ENCODE measurements at places on chromosomes 12 and 14. TPM values are rescaled to one million over a fixed set of nuclear protein-coding genes. Genes with fewer than 3 reads are reported as not detected.

DNA sequence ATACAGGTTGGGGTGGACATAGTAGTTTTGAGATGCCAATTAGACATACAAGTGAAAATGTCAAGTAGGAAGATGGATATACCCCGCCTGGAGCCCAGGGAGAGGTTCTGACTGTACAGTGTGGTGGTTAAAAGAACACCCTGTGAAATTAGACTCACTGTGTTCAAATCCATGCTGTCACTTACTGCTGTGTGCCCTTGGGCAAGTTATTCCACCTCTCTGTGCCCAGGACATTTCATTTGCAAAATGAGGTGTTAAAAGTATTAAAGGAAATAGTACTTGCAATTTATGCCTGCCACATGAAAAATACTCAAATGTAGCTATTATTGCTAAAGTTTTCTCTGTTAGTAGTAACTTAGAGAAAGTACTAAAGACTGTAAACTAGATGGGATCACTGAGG lies 18.5 kb downstream of the GALNT4 start:
- no peaks in the 10 kb centered on the region for H3K27me3 ChIP-seq
- DNase-seq: no peak
- no peak overlapping the region for H3K27ac ChIP-seq
- peaks cover 13% of the 10 kb centered on the region for H3K4me1 ChIP-seq
- H3K36me3 ChIP-seq: peaks cover 17% of the 10 kb centered on the region
- H3K4me3 ChIP-seq: no peak overlapping the region

DNA sequence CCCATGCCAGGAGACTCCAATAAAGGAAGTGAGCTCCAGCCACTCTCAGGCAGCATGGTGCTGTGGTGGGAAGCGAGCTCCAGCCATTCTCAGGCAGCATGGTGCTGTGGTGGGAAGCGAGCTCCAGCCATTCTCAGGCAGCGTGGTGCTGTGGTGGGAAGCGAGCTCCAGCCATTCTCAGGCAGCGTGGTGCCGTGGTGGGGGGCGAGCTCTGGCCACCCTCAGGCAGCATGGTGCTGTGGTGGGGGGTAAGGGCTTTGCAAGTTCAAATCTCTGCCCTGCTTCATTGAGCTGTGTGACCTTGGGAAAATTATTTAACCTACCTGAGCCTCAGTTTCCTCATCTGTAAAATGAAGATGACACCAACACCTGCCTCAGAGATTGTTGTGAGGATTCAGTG lies 975.1 kb downstream of the BCL11B start:
- no peak overlapping the region for H3K4me3 ChIP-seq
- H3K36me3 ChIP-seq: no peaks in the 10 kb centered on the region
- DNase-seq: no peak
- H3K4me1 ChIP-seq: peaks cover 4% of the 10 kb centered on the region
- H3K27me3 ChIP-seq: no peaks in the 10 kb centered on the region
- H3K27ac ChIP-seq: no peak overlapping the region

DNA sequence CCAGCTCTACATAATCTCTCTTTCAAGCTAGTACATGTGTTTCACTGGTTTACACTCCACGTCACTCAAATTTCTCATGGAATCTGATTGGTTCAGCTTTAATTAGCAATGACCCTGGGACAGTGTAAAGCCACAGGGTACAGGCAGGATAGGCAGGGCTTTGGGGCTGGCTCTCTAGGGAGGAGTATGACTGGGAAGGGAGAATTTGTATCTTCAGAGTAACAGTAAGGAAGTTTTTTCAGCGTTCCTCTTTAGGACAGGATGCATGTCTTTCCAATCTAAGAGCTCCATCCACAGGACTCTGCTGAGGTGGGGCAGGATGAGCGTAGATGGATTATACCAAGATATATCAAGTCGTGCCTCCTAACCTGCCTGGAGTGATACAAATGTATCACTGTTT lies 112.0 kb upstream of the CLEC14A start:
- H3K4me1 ChIP-seq: no peaks in the 10 kb centered on the region
- DNase-seq: no peak
- H3K4me3 ChIP-seq: no peak overlapping the region
- H3K27me3 ChIP-seq: no peaks in the 10 kb centered on the region

GRCh38 chr12:57907281-57907680 lies 34.1 kb upstream of the ATP23 start:
- no peaks in the 10 kb centered on the region for H3K36me3 ChIP-seq
- H3K4me3 ChIP-seq: no peak overlapping the region
- peaks cover 5% of the 10 kb centered on the region for H3K4me1 ChIP-seq
- H3K27ac ChIP-seq: no peak overlapping the region
- DNase-seq: no peak

- DNase-seq: no peak
- no peaks in the 10 kb centered on the region for H3K36me3 ChIP-seq
- no peak overlapping the region for H3K4me3 ChIP-seq
- no peak overlapping the region for H3K27ac ChIP-seq
- H3K27me3 ChIP-seq: no peaks in the 10 kb centered on the region
- H3K4me1 ChIP-seq: no peaks in the 10 kb centered on the region
These were observed 19.3 kb upstream of the TUBA1A start for GRCh38 chr12:49208146-49208545.

Gene DNAI7
- total RNA-seq: not detected

All from activated CD4-positive, alpha-beta T cell treated with anti-CD3 and anti-CD28 coated beads, Interleukin-2, amount 10 ng/mL, durations not matched to agents 7 days and 5 days (primary cell).